CD4-positive, alpha-beta T cell treated with Interleukin-15 for 1 hour (primary cell): ENCODE measurements at places on chromosomes 16 and 17.

GRCh38 chr16:80041410-80041809, 440.9 kb upstream of the MAF start:
- no peak for DNase-seq

GRCh38 chr17:34098699-34099098, 156.4 kb upstream of the CCL2 start:
- no peak for DNase-seq

- no peak for DNase-seq
Observed at GRCh38 chr17:44901411-44901921, 2.2 kb upstream of the EFTUD2 start.

DNA sequence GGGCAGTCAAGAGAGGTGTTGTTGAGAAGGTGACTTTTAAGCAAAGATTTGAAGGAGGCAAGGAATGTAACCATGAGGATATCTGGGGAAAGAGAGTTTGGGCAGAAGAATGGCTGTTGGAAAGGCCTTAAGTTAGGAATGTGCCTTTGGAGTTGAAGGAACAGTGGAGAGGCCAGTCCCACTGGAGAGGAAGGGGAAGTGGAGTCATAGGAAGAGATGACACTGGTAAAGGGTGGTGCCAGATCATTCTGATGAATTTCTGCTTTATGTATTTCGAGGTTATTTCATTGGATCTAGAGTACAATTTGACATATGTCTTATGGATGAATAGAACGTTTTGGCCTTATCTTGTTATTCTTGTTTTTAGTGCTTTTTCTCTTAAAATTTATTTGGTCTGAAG, 93.5 kb downstream of the WWP2 start:
- no peak for DNase-seq

GRCh38 chr17:728911-729310, 3.5 kb upstream of the TLCD3A start:
- no peak for DNase-seq

GRCh38 chr17:1486802-1487695, 5.4 kb downstream of the MYO1C start:
- DNase-seq = peak; percentile 78

DNA sequence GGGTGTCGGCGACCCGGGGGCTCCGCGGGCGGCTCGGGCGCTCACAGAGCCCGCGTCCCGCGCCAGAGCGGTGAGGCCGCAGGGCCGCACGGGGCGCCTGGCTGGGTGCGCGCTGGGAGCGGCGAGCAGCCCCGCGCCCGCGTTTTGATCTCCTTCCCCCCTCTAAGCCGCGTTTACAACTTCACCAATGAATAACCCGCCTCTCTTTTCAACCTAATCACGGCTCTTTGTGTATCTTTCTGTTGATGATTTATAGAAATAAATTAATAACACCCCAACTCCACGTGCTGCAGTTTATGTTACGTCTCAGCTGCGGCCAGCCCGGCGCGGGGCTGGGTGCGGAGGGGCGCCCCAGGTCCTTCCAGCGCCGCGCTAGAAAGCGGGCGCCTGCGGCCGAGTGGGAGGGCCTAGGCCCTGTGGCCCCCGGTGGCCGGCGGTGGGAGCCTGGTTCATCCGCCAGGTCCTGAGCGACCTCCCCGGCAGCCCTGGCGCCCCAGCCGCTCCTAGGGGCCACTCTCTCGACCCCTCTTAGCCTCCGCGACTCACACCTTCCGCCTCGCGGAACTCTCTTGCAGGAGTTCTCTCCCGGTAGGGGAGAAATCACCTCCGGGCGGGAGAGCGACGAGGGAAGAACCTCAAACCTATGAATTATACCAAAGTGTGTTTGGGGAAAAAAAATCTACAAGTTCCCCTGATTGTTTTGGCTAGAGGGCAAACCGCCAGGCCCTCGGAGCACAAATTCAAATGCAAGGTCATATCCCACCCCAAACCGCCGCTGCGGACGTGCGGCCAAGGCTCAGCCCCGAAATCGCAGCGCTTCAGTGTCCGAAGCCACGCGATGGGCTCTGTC, 1.9 kb downstream of the HNF1B start:
- no peak for DNase-seq

DNA sequence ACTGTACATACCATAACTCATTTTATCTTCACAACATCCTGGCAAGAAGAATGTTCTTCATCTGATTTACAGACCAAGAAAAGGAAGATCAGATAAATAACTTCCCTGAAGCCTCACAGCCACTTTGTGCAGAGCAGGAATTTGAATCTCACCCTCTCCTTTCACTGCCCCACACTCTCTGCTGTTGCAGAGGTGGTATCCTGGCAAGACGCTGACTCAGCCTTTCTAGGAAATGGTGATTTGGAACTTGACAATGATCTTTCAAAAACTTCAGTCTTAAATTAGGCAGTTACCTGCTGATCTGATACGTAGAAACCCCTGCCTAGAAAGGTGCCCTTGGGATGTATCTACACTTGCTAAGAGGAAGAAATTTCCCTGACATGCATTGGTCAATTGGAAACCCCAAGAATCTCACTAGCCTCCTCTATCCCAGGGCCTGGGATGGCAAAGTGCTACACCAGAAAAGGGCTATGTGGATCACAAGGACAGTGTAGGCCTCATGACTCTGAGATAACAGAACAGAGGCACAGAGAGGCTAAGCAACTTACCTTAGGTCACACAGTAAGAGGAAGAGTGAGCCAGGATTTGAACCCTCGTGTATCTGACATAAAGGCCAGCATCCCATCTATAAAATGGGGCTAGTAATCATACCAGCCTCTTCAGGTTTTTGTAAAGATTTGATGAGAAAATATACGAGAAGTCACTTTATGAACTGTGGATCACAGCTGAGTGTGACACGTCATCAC, 17.9 kb downstream of the FBXO39 start:
- no peak for DNase-seq

DNA sequence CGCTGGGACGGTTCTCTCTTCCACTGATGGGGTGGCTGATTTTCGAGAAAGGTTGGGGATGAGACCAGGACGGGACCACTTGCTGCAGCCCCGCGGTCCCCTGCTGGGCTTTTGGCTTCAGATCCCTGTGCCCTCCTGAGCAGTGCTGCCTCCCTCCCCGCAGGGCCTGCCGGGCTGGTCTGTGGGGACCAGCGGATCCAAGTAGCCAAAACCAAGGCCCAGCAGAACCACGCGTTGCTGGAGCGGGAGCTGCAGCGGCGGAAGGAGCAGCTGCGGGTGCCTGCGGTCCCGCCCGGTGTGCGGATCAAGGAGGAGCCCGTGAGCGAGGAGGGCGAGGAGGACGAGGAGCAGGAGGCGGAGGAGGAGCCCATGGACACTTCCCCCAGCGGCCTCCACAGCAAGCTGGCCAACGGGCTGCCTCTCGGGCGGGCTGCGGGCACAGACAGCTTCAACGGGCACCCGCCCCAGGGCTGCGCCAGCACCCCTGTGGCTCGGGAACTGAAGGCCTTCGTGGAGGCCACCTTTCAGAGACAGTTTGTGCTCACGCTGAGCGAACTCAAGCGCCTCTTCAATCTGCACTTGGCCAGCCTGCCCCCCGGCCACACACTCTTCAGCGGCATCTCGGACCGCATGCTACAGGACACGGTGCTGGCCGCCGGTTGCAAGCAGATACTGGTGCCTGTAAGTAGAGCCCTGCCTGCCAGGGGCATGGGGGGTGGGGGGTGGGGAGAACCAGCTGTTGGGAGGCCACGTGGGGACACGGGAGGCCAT, 28.6 kb downstream of the POLR3E start:
- no peak for DNase-seq

DNA sequence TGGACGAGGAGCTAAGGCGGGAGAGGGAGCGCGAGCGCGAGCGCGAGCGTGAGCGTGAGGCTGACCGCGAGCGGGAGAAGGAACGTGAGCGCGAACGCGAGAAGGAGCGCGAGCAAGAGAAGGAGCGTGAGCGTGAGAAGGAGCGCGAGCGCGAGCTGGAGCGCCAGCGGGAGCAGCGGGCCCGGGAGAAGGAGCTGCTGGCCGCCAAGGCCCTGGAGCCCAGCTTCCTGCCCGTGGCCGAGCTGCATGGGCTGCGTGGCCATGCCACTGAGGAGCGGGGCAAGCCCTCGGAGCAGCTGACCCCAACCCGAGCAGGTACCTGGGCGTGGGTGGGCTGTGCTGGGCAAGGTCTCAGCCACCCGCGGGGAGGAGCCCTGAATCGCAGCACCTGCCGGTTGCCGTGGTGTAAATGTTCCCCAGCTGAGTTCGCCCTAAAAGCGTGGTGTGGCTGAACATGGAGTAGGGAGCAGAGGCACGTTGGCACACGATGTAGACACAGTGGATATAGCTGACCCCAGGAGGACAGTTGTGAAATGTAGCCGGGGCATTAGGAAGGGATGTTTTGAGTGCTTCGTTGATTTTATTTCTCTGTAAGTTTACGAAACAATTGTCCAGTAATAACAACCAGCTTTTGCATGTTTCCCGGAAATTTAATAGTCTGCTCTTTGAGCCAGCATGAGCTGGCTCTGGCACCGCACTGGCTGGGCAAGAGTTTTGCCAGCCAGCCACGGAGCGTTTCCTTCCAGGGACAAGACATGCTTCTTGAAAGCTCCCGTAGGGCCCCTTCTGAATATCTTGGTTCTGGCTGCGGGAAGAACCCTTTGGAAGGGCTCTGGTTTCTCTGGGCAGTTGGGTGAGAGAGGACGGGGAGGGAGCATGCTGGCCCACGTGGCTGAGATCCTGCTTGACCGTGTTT, 32.1 kb downstream of the GINS2 start:
- DNase-seq = no peak

- DNase-seq = peak; percentile 56
Observed at GRCh38 chr17:79732804-79733691, 2.3 kb downstream of the ENPP7 start.

- DNase-seq = no peak
Observed at GRCh38 chr16:89045181-89045815, 48.4 kb upstream of the ACSF3 start.

GRCh38 chr17:17698869-17699351, 17.7 kb downstream of the RAI1 start:
- no peak for DNase-seq

GRCh38 chr17:39919087-39919683, 750 bp upstream of the GSDMB start:
- no peak for DNase-seq

DNA sequence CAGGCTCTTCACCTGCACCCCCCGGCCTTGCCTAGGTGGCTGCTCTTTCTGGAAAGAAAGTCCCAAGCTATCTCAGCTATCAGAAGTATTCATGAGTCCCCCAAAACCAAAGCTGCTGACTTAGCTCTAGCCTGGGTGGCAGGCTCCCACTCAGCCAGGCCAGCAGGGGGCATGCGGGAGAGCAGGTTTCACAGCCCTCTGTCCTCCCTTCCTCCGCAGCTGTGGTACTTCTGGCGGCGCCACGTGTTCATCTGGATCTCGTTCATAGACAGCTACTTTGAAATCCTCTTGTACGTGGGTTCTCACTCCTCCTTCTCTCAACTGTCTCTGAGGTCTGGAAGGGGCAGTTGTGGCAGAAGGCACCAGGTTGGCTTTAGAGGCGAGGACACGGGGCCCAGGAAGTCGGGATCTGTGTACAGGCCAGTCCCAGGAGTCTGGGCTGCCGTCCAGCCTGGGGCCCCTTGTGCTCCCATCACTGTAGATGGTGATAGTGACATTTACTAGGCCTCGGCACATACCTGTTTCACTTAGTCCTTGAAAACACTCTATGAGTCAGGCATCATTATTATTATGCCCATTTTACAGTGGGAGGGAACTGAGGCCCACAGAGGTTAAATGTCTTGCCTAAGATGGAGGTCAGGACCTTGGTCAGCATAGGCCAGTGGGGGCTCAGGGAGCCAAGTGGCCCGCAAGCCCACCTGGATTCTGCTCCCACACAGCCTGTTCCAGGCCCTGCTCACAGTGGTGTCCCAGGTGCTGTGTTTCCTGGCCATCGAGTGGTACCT, 12.9 kb downstream of the TRPV2 start:
- DNase-seq = peak; percentile 30

- no peak for DNase-seq
Observed at GRCh38 chr16:3727806-3728381, 10.6 kb upstream of the TRAP1 start.

DNA sequence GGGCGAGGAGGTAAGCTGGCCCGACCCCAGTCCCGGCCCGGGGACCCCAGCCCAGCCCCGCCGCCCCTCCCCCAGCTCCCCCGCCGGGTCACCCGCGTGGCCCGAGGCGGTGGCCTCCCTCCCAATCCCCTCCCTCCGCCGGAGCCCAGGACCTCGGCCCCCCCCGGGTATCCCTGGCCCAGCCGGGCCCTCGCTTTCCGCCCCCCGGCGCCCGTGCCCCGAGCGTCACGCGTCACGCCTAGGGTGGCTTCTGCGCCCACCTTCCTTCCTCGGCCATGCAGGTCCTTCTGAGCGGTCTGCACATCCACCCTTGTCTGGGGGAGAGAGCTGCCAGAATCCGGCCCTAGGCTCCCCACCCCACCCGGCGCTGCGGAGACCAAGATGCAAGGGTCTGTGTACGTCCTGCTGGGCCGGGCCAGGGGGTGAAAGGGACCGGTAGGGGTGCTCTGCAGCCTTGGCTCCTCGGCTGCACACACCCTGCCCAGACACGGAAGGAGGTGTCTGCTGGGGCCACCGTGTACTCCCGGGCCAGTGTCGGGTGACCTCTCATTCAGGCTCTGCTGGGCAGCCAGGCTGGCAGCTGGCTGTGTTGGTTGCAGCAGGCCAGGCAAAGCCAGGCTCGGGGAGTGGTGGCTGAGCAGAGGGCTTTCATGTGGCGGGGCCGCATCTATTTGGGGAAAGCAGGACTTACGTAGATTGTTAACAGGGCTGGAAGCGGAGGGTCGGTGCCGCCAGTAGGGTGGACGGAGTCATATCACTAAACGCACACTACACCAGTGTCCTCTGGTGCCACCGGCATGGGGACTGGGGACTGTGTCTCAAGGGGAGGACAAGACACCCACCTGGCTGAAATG, 754 bp downstream of the RAB11FIP4 start:
- no peak for DNase-seq

DNA sequence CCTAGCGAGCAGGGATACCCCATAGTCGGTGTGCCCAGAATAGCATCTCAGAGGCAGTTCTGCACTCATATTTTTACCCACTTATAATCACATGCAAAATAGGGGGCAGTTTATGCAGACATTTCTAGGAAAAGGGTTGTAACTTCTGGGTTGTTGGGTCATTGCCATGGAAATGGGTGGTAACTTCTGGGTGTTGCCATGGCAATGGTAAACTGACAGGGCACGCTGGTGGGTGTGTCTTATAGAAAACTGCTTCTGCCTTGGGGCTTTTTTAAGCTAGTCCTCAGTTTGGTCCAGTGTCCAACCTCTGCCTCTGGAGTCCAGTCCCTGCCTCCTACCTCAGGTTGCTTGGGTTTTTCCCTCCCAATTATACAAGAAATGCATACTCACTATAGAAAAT, 7.4 kb upstream of the SPAG9 start:
- peak; percentile 62 for DNase-seq

GRCh38 chr17:33387406-33387805, 94.3 kb upstream of the ASIC2 start:
- no peak for DNase-seq
